HL-60 (cell line): ENCODE measurements at places on chromosomes 11 and 22.
A peak's percentile ranks its signal among the peaks of the same experiment; 100 is the strongest.

DNA sequence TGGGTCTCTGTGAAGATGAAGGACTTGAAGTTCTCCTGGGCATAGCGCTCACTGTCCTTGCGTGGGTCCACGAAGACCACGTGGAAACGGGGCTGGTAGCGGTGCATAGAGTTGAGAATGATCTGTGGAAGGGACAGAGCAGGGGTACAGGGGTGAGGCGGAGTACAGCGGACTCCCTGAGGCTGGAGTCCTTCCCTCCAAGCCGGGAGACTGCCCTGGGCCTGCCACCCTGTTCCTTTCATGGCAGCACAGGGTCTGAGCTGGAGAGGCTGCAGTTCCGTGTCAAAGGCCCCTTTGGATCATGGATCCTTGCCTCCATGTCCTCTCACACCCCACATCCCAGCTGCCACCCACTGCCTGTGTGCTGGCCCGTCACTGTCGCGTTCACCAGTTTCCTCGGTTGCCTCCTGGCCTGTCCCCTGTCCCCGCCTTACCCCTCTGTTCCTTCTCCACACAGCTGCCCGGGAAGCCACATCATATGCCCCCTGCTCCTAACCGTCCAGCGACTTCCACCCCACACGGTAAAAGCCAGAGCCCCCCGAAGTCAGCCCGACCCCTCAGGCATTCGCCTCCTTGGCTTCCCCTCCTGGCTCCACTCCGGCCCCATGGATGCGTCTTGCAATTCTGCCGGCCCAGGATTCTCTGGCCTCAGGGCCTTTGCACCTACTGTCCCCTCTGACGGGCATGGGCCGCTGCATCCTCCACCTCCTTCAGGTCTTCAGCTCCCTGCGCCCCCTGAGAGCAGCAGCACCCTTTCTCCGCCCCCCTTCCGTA lies 3.4 kb upstream of the NUDT8 start:
- no peak for DNase-seq

- no peak for DNase-seq
Observed at GRCh38 chr11:5223146-5223545, 3.7 kb downstream of the HBB start.

DNA sequence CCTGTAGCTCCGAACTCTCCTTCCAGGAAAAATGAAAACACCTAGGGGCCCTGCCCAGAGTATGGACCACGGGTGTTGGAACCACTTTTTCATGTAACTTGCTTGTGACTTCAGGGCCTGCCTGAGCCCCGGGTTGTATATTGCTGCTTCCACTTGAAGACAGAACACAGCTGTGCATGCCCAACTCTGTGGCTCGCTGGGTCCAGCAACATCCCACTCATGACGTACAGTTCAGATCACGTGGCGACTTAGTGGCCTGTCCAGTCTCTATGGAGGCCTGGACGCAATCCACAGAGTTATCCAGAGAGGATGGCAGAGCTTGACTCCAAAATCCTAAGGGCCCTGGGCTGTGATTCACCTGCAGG lies 6.8 kb downstream of the C11orf21 start:
- DNase-seq, result no peak

GRCh38 chr11:15770798-15771414 lies 585.4 kb downstream of the SOX6 start:
- peak; percentile 32 for DNase-seq

- no peak for DNase-seq
Observed at GRCh38 chr11:107848345-107848744, 10.2 kb downstream of the SLC35F2 start.

GRCh38 chr11:78920329-78920728 lies 345.7 kb upstream of the NARS2 start:
- no peak for DNase-seq

DNA sequence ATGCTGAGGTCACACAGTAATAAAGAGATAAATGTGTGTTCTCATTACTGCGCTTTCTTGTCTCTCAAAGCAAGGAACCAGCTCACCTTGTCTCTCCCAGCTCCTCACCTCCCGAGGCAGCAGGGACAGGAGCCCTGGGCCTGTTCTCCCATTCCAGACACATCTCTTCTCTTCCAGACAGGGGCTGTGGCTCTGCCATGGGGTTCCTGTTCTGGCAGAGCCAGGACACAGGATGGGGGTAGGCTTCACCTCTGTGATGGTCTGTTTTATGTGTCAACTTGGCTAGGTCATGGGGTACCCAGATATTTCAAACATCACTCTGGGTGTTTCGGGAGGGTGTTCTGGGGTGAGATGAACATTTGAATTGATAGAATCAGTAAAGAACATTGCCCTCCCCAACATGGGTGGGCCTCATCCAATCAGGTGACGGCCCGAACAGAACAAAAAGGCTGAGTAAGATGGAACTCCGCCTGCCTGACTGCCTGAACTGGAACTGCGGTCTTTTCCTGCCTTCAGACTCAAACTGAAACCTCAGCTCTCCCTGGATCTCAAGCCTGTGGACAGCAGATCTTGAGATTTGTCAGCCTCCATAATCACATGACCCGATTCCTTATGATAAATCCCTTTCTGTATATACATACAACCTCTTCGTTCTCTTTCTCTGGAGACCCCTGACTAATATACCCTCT lies 2.0 kb upstream of the VSIG10L2 start:
- no peak for DNase-seq
